ENCODE measurements at places on chromosomes 3 and 15.

DNA sequence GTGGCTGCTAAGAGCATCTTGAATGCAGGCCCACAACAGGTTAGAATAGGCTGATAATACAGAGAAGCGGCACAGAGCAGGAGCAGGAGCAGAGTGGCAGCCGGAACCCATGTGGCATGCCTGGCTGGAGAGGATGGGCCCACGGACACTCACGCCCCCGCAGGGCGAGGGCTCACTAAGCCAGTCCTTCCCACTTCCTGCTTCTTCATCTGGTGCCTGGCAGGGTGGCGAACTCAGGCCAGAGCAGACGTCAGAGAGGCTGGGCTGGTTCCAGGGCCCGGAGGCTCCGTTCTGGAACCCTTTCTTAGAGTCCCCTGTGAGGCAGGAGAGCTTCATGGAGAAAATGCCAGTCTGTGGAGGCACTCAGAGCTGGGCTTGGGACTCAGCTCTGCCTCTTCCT is 195.1 kb downstream of the NTRK3 start:
- no peak for DNase-seq

- DNase-seq, result peak; percentile 8
Measured at GRCh38 chr15:93997071-93997658, 234.2 kb upstream of the MCTP2 start.

DNA sequence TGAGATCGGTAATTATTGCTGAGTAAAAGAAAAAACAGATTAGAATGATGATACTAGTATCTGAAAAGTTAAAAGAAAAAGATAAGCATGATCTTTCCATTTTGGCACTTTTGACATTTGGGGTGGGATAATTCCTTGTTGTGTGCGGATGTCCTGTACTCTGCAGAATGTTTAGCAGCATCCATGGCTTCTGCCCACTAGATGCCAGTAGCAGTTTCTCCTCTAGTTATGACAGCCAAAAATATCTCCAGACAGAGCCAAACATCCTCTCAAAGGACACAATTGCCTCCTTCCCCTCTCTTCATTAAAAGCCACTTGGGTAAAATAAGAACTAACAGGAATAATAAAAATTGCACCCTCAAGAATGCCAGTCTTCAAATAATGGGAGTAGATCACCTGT is 468.8 kb upstream of the GRM7 start:
- no peak for DNase-seq

DNA sequence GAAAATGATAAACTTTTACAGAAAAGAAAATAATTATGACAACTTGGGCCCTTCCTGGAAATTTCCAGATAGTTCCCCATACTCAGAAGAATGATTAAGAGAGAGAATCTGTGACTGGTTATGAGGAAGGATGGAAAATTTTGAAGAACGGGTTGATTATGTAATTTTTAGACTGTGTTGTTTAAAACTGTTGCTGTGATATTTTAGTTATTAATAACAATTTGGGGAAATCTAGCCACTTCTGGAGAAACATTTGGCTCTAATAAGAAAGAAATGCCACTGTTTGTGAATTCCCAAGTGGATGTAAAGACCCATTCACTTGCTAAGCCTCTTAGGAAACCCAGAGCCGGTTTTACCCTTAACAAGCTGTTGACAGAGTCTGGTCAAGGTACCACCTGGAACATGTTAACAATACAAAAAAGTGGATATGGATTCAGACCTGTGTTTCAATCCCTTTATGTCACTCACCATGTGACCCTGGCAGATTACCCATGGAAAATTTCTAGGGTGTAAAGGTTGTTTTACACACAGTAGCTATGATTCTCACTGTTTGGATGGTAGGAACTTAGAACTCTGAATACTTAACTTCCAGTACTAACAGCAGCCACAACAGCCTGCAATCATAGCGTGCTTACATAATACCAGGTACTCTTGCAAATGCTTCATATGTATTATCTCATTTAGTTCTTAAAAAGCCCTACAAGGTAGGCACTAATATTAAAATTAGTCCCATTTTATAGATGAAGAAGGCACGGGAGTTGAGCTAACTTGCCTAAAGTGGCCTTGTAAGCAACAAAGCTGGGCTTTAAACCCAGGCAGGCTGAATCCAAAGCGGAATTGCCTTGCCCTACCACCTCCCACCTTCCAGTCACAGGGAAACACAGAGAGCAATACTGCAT is 32.0 kb downstream of the ZBTB38 start:
- no peak for DNase-seq

DNA sequence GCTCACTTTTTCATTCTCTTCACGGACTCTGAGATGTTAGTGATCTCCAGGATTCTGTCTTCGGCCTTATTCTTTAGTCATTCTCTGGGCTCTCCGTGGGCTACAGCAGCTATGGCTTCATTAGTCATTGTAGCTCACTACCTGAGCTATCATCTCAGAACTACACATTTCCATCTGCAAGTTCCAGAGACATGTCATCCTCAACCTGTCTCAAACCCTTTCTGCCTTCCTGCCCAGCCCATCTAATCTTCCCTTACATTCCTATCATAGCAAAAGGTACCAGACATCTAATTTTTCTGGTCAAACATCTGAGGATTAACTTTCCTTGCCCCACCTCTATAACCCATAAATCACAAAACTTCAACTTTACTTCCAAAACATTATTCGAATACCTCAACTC is 13.2 kb downstream of the TSPAN3 start:
- DNase-seq, result no peak

DNA sequence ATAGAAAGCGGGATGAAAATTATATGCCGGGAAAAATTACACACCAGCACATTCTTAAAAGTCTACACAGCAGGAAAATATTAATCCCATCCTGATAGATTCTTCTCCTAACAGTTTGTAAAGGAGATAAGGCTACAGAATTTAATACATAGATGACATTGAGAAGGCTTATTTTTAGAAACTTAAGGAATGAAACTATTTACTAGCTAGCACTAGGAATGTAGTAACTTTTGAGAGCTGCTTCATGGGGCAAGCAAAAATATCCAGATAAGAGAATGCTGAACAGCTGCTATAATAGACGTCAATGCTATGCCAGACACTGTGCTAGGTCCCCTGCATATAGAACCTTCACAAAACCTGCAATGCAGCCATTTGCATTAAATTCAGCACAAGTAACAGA is 912.7 kb upstream of the NR2F2 start:
- DNase-seq, result no peak

GRCh38 chr3:34016925-34017587 is 218.6 kb downstream of the PDCD6IP start:
- DNase-seq, result no peak
